ENCODE measurements at places on chromosomes 12 and 14.

DNA sequence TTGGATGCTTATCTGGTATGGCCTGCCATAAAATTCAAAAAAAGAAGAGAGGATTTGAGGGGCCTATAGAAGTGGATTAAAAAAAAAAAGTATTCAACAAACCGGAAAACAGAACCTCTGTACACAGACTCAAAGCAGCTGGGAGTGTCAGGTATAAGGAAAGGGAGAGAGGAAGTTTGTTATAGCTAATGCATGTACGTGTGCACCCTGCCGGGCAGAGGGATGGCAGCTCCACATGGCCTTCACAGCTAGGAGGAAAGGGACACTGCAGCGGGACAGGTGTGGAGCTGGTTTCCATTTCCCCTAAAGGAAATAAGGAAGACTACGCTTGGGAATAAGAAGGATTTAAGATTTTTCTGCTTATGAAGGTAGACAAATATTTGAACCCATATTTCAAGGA lies 21.5 kb downstream of the SLC7A8 start:
- DNase-seq = no peak

DNA sequence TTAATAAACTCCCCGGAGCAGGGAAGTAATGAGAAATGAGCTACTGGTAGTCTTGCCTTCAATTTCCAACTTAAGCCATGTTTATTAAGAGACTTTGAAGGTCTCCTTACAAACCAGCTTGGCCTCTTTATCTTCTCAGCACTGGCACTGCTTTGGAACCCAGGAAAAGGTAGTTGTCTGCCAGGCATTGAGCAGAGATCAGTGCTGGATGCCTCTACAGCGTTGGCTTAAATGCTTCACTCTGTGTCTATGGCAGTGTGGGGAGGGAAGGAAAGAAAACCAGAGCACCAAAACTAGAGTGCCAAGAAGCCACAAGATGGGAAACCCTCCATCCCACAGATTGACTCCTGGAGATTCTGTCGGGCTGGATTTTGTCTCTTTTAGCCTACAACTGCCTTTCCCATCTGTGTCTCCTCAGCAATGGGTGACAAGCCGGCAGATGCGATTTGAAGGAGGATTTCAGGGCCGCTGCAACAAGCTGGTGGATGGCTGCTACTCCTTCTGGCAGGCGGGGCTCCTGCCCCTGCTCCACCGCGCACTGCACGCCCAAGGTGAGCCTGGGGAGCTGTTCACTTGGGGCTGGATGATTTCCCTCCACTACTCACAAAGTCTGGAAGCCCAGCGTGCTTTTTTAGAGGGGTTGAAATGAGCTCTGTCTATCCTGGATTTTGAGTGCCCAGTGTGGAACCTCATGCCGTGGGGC lies 57.3 kb downstream of the FNTB start:
- DNase-seq = no peak

DNA sequence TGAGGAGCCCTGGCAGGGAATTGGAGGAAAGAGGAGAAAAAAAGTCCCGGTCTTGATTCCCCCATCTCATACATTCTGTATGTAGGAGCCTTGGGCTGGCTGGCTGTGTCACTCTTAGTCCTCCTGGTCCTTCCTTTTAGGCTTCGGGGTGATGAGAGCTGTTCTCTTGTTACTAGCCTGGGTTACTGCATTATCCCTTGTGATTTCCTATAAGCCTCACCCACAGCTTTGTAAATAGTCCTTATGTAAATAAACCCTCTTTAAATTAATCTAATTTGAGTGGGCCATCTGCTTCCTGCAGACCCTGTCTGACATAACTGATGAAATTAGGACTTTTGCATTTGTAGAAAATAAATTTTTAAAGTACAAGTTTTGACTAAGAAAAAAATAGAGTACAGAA lies 19.2 kb downstream of the DNM1L start:
- DNase-seq = no peak

DNA sequence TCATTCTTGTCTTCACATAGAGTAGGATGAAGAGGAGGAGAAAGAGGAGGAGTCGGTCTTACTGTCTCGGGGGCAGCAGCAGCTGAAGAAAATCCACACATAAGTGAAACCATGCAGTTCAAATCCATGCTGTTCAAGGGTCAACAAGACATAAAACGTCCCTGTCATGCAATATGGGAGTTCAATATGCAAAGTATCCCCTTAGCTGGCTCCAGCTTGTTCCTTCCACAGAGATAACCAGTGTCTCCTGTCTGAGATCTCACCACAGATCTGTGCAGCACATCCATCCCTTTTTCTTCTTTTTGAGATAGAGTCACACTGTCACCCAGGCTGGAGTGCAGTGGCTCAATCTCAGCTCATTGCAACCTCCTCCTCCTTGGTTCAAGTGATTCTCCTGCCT lies 357.5 kb downstream of the GALC start:
- no peak for DNase-seq

DNA sequence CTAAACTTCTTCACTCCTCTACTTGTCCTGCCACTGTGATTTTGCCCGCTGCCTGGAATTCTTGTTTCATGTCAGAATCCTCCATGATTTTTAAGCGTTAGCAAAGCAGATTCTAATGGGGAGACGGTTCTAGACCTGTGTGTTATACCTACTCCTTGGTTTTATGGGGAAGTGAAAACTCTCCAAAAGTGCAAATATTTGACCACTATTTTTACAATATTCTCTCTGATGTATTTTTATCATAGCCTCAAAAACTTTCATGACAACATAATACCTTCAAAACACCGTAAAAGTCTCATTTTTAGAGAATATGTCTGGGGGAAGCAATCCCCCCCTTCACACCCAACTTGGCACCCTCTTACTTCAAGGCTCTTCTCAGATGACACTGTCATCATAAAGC lies 12.9 kb upstream of the KRAS start:
- DNase-seq = no peak

DNA sequence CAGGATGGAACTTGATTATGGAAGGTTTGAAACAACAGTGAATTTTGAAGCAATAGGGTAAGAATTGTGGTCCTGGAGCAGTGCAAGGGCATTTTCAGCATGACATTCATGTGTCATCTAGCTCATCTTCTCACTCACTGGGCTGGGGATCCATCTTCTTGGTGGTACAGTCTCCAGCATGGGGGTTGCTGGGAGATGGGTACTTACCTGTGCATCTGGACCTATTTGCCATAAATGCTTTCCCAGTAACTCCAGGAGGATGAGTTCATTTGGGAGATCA lies 7.2 kb downstream of the HSP90AA1 start:
- DNase-seq = no peak

DNA sequence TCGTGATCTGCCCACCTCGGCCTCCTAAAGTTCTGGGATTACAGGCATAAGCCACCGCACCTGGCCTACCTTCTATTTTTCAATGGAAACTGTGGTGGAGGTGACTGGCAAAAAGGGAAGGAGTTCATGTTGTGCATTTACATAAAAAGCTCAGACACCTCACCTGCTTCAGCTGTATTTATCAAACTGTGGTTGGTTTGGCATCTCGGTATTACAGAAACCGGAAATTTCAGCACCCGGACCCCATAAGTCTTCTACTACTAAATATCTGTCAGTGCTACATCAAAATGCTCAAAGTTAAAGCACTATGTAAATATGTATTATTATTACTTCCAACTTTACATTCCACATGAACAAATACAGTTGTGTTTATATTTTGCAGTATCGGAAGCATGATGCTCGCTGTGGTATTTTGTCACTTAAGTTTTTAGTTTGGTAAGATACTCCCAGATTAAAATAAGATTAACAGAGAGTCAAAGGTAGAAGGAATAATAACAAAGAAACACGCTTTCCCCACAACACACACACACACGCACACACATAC lies 95.4 kb downstream of the ITPR2 start:
- DNase-seq = no peak

- no peak for DNase-seq
Observed at GRCh38 chr12:44525806-44526654, 350.1 kb downstream of the NELL2 start.

DNA sequence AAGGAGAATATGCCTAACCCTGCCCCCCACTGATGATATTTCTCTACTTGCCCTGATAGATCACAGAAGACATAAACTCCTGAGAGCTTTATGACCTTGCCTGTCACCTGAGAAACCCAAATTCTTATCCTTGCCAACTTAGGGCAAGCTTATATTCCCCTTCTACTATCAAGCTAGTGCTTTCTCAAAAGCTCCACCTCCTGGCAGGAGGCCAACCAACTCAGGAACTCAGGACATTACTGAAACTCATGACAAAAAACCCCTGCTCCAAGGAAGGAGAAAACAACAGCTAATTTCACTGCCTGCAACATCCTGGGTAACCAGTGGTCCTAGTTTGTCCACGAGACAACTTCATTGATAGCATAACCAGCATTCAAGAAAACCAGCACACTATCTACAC lies 60.9 kb upstream of the FSCB start:
- DNase-seq = no peak

DNA sequence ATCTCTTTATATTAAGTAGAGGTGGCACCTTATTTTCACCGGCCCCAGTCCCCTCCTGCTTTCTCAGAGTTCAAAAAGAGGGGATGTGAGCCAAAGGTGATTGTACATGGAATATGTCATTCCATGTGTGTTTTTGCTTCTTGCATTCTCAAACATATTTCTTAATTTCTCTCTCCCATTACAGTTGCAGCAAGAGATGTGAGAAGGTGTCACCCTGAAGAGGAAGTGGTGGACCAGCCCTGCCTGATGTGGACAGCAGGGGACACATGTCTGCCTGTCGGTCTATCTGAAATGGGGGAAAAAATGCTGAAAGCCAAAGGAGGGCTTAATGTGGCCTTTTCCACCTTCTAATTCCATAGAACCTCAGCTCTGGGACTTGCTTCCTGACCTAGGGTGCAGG lies 1.9 kb upstream of the FOXN3 start:
- peak; percentile 38 for DNase-seq

GRCh38 chr12:104478396-104479122 lies 21.8 kb downstream of the CHST11 start:
- peak; percentile 79 for DNase-seq

- no peak for DNase-seq
Observed at GRCh38 chr12:68036642-68037041, 47.4 kb downstream of the IFNG-AS1 start.

DNA sequence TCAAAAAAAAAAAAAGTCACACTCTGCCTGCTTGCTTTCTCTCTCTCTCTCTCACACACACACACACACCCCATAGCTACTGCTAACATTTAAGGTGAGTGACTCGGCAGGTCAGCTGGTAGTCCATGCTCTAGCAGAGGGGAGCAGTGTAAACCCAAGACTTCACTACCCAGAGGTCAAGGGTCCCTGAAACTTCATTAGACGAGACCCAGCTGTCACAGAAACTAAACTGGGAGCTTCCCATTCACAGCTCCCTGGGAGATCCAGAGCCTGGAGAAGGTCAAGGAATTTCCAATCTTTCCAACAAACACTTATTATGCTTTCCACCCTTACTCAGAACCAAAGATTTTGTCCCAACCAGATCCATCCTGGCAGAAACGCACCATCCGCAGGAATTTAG lies 33.2 kb downstream of the CKAP4 start:
- DNase-seq = no peak

GRCh38 chr12:67621112-67621511 lies 27.4 kb upstream of the DYRK2 start:
- DNase-seq = peak; percentile 16

DNA sequence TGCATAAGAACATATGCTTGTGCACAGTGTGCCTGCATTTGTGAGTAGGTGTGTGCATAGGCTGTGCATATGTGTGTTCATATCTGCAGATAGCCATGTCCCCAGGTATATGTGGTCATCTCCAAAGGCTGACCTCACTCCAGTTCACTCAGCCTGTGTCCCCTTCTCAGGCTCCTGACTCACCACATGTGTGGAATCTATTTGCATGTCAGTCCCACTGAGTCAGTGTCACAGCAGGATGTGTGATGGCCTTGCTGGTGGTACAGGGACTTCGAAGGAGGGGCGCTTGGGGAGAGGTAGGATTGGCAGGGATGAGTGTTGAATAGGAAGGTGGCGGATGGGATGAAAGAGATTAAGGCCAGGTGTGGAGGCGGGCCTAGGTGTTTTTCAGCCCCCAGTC lies 35.5 kb downstream of the KRT80 start:
- DNase-seq = peak; percentile 20

GRCh38 chr12:125287155-125287847 lies 222.1 kb downstream of the AACS start:
- no peak for DNase-seq

DNA sequence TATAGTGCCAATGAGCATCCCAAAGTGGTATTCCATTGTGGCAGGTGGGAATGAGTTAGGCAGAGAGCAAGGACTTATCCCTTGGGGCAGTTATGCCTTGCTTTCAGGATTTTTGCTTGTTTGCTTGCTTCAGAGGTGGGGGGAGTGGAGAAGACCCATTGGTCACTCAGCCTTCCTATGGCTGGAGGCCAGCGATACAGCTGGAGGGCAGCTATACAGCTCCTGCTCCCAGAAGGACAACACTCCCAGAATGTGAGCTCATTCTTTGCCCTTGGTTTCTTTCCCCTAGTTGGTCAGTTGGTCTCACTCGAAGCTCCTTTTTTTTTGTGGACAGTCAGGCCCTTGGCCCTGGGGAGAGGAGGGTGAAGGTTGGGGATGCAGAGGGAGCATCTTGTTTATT lies 14.5 kb downstream of the KRT83 start:
- no peak for DNase-seq

DNA sequence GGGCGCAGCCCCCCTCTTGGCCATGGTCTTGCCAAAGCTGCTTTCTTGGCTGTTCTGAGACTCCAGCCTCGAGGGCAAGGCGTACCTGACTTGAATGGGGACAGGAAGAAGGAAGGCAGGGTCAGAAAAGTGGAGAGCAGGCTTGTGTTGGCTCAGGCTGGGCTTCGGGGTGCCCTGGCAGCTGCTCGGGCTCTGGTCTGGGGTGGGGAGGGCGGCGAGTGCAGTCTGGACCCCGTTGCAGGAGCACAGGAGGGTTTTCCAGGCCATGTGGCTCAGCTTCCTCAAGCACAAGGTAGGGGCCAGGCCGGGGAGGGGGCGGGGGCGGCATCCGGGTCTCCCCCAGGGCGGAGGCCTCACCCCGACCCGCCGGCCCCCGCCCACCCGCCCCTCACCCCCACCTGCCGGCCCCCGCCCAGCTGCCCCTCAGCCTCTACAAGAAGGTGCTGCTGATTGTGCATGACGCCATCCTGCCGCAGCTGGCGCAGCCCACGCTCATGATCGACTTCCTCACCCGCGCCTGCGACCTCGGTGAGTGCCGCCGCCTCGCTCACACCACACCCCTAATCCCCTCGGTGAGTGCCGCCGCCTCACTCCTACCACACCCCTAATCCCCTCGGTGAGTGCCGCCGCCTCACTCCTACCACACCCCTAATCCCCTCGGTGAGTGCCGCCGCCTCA lies 4.2 kb downstream of the NOC4L start:
- DNase-seq = no peak

GRCh38 chr14:38309522-38310277 lies 53.8 kb upstream of the CLEC14A start:
- no peak for DNase-seq
